ENCODE measurements at places on chromosomes 2 and 18. TPM values are rescaled to one million over a fixed set of nuclear protein-coding genes. Genes with fewer than 3 reads are reported as not detected.

Gene FOXD4L1
- total RNA-seq = 0.07 TPM

Gene ANKRD30B
- total RNA-seq = 0.57 TPM

Gene LINC00305
- total RNA-seq = not detected

Gene SLC38A11
- 0.62 TPM for total RNA-seq

Gene SP100
- total RNA-seq = 257 TPM

Gene LYG1
- 0.96 TPM for total RNA-seq

Data from M059J (cell line).